Esophagus mucosa (tissue), 1 donor: ENCODE measurements at places on chromosomes 2 and 18. TPM values are rescaled to one million over a fixed set of nuclear protein-coding genes. Genes with fewer than 3 reads are reported as not detected.

MAP3K19 gene
- not detected for total RNA-seq

DNA sequence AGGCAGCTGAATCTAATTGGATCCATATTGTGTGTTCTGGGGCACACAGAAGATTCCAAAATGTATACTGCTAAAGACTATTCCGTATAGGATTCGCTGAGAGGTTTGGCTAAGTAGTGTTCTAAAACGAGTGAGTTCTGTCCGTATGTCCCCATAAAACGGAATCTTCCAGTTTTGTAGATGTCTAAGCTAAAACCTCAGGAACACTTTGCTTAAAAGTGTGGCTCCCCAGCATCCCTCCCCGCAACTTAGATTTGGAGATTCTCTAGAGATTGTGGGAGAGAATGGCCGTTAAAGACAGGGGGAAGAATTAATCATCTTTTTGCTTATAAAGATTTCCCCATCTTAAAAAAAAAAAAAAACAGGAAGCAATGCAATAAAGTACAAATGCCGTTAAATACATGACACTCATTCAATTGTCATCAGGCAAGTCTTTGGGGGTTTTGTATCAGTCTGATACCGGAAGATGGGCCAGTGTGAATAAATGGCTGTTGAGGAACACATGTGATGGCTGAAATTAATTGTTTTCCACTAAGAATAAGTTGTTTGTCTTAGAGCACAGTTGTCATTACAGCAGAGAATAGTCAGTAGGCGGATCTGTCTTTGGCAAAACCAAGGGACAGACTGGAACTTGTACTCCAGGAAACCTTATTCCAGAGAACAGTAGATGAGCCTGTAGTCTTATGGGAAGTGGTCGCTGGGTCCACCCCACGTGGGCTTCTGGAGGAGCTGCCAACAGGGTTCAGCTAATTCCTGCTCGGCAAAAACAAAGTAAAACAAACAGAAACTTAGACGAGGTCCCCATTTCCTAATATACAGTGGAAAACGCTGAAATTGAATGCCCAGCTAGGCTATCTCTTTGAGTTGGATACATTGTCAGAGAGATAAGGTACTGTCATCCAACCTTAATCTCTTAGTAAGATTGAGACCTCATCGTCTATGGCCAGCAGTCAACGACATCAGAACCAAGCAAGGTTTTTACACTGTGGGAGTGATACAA, 1.7 kb downstream of the EMILIN2 start:
- ATAC-seq: no peak

DNA sequence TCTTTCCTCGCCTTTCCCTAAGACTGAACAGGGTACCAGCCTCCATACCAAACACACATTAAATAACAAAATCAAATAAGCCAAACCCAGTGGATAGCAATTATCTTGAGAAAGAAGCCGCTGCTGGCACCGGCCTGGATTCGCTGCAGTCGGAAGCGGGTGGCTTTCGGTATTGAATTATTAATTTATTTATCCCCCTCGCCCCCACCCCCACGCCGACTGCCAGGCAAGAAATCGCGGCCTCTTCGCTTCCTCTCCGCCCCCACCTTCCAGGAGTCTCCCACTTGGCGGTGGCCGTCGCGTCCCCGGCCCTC, 370 bp upstream of the ZNF804A start:
- ATAC-seq: no peak

DNA sequence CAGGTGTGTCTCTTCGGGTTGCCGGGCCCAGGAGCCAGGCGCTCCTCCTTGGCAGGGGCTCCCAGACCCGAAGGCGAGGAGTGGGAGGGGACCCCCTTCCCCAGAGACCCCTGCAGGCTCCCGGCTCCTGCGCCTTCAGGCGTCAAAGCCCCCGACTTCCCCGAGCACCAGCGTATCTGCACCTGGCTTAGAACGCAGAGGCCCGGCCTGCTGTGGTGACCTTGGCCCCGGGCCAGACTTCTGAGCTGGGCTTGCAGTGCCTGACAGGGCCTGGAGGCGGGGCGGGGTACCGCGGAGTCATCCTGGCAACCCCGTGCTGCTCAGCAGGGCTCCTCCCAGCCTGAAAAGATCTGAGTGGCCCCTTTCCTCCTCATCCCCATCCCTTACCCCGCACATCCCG, 27.0 kb downstream of the SKA1 start:
- peak; percentile 85 for ATAC-seq

DNA sequence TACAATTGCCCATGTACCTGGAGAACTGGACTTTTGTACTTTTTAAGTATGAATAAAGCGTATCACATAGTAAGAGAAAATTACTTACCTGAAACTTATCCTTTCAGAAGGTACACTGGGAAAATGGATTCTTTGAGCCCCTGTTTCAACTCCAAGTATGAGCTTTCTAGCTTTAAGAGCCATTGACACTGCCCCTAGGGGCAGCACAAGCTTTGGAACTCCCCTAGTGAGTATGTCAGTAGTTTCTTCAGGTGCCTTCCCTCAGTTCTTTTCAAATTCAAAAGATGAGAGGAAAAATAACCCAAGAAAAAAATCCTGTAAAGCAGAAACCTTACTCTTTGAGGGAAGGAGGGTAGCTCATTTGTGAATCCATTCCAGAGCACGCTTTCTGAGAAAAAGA, 124.1 kb downstream of the MEMO1 start:
- ATAC-seq: no peak

GRCh38 chr2:47631792-47632398, 151.1 kb upstream of the MSH6 start:
- ATAC-seq: peak; percentile 92

DNA sequence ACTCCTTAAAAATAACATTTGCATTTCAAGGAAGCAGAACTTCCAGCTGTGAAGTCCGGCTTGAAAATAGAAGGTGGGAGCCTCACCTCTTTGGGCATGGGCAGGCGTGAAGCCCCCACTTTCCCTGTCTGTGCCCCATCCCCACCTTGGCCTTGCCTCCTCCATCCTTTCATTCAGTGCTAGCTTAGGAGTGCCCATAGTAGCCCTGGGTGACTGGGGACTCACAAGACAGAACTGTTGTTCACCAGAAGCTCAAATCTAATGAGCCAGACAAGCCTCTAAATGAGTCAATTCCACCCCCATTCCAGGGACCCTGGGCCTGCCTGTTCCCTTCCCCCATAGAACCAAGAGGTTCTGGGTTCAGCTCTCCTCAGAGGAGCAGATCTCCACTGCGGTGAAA, 20.0 kb downstream of the SPATA3 start:
- ATAC-seq: no peak

DNA sequence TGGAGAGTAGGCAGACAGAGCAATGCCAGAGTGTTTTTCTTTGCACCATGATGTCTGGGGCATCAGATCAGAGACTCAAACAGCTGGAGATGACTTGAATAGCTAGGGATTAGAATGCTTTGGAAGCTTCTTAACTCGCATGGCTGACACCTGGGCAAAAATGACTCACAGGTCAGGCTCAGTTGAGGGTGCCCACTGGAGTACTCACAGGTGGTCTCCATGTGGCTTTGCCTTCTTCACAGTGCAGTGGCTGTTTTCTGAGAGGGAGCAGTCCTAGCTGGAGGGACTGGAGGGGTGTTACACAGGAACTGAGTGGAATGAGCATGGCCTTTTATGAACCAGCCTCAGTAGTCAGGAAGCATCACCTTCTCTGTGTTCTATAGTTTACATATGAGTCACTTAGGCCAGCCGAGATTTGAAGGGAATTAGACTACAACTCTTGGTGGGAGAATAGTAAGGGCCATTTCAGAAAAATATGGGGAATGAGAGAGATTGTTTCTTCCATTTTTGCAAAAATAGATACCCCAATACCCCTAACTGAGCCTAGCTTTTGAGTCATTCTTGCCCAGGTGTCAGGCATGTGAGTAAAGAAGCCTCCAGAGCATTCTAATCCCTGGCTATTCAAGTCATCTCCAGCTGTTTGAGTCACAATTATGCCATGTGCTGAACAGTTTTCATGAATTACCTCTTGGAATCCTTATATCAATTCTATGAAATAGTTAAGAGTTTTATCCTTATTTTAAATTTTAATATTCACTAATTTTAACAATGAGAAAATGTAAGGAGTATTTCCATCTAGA, 7.1 kb upstream of the PPP1R1C start:
- peak; percentile 44 for ATAC-seq

- ATAC-seq: no peak
Observed at GRCh38 chr2:63000801-63001200, 49.8 kb upstream of the OTX1 start.

GRCh38 chr2:83630351-83630750, 828.7 kb downstream of the SUCLG1 start:
- no peak for ATAC-seq

GRCh38 chr18:76362676-76363075, 132.4 kb downstream of the ZNF516 start:
- no peak for ATAC-seq

DNA sequence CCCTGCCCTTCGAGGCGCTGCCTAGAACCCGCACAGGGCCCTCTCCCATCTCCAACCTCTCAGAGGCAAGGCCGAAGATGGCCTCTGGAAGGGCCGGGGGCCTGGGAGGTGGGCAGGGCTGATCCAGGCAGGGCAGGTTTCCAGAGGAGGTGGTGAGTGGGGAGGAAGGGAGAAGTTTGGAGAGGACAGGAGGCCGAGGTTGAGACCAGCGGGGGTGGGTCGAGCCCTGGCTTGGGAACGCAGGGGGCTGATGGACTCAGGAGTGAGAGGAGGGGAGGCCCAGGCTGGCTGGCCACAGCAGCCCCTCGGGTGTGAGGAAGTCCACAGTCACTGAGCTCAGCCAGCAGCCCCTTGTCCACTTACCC, 10.5 kb downstream of the CAPN10 start:
- ATAC-seq: no peak

GRCh38 chr18:8003878-8004675, 437.0 kb downstream of the PTPRM start:
- no peak for ATAC-seq
